ENCODE measurements at places on chromosomes 12 and 14. TPM values are rescaled to one million over a fixed set of nuclear protein-coding genes. Genes with fewer than 3 reads are reported as not detected.

The ABCD2 gene
- total RNA-seq = 0.49 TPM

The KLRK1 gene
- total RNA-seq = 1.8 TPM

DNA sequence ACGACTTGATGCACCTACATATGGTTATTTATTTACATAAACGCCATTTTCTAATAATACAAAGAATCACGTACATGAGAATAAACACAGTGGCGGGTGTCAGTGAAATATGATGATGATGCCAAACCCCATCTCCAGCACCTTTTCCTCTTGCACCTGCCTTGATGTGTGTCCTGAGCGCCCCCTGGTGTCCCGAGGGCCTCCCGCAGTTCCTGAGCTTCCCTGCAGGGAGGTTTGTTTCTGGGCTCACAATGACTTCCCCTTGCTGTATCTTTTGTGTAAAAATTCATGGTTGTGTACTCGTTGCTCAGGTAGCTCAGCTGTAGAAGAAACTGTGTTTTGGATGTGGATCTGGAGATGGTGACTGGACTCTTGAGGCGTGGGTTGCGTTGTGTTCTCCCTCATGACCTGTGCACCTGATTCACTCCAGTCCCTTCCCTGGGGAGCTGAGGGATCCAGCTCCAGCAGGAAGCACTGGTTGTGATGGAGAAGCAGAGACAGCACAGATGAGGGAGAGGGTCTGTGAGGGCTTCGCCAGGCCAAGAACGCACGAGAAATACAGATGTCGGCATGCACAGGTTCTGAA is 1037.8 kb downstream of the TMEM121 start:
- DNase-seq = no peak

- DNase-seq = no peak
These were observed 120.9 kb downstream of the TMTC1 start for GRCh38 chr12:29662734-29663323.

DNA sequence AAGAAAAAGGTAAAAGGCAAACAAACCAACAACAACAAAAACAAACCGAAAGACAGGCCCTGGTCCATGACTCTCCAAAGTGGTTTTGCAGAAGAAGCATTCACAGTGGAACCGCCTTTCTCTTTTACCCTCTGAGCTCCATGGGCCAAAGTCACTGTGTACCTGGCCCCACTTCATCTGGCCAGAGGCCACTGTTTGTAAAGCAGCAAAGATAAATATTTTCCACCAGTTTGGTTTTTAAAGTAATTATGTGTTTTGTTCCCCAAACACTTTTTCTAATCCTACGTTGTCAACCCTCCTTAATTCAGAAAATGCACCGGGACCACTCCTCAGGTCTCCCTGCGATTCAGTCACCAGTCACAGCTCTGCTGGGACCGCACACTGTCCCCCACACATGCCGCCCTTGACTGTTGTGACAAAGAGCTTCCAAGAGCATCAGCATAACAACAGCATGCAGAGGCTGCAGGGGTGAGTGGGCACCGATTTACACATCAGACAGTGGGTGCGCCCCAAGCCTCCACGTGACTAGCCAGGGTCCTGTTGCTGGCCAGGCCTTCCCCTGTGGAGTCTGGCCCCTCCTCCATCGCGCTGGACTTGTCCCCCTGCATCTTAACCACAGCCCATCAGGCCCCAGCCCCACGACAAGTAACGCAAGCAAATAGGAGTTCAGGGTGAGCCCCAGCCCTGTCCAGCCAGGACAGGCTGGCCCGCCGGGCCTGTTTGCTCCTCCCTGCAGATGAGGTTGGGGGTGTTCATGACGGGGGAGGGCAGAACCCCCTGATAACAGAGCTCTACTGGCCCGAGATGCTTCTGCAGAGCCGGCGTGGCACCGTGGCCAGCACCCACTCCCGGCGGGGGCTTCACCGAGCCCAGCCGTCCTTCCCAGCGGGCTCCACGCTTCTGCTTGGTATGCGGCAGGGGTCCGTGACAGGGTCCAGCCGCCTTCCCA is 65.2 kb upstream of the DIO3 start:
- peak; percentile 54 for DNase-seq

DNA sequence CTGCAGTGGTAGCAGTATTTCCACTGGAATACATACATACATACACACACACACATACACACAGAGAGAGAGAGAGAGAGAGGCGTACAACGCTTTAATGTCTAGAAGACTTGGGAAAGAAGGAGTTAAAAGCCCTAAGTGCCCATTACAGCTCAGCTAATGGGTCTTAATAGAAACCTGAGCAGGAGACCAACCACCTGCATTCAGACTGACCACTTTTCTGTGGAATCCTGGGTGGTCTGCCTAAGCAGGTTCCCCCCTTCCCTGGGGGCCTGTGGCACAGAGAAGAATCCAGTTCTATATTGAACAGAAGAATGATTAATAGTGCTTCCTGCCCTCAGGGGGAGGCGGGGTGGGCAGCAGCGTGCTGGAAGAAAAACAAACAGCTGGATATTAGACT is 312.4 kb upstream of the PRKD1 start:
- no peak for DNase-seq

- DNase-seq = no peak
These were observed 136.5 kb downstream of the SPTSSA start for GRCh38 chr14:34325493-34325892.

The GAPDH gene
- total RNA-seq = 2,013 TPM

The AICDA gene
- total RNA-seq = not detected

DNA sequence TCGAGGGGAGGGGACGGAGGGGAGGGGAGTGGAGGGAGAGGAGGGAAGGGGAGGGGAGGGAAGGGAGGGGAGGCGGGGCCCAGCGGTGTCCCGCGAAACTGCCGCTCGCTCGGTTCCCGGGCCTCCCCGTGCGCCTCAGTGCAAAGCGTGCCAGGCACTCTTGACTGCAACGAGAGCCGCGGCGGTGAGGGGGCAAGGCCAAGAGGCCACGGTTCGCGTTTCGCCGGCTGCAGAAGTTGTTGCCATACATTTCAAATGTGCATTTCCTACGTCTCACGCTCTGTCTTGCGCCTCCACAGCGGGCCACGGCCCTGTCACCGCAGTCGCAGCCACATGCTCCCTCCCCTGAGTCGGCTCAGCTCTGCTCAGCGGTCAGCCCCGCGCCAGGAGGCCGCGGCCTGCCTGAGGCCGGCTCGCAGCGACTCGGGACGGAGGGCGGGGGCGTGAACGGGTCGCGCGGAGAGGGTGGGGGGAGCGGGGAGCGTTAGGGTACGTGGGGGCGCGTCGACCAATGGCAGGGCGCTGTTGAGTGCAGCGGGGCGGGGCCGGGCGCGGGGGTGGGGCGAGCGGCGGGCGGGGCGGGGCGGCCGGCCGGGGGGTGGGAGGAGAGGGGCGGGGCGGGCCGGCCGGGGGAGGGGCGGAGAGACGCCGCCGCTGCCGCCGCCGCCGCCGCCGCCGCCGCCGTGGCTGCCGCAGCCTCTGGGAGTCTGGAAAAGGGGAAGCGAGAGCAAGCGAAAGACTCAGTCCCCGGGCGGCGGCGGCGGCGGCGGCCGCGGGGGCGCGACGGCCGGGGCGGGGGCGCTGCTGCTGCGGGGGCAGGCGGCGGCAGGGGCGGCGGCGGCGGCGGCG is at the start of gene PPP2R5C:
PPP2R5C (plus strand) TSS at position 678 of the 849 bp plus-strand sequence. CDS start 185 bp downstream, outside the sequence.
- DNase-seq = peak; percentile 97

The TMEM30B gene
- 0.54 TPM for total RNA-seq

- DNase-seq = no peak
These were observed 6.9 kb upstream of the TSPAN8 start for GRCh38 chr12:71164568-71165197.

DNA sequence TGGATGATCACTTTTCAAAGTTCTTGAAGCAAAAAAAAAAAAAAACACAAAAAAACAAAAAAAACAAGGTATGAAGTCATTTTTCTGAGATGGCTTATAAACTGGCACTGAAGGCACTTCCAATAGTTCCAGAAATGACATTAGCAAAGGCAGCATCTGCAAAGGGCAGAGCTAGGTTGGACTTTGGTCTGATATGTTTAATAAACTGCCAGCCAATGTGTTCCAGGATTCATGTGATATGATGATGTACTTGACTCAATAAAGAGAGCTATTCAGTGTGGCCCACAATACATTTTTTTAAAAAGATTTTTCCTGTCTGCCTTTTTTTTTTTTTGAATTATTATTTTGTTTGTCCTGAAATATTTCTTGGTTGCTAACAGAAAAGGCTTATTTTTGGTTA is 79.6 kb downstream of the VRK1 start:
- DNase-seq = no peak

DNA sequence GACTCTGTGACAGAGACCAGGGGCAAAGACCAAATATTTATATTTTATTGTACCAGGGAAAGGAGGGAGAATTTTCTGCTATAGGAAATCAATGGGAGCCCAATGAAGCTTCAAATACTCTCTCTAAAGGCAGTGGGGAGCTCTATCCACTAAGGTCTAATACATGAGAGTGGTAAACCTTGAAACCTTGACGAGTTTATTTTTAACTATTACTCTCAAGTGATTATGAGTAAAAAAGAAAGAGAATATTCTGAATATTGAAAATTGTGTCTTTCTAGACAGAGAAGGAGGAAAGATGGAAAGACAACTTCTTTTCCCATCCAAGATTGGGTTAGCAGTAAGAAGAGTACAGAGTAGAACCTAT is 1722.1 kb upstream of the SEL1L start:
- no peak for DNase-seq

DNA sequence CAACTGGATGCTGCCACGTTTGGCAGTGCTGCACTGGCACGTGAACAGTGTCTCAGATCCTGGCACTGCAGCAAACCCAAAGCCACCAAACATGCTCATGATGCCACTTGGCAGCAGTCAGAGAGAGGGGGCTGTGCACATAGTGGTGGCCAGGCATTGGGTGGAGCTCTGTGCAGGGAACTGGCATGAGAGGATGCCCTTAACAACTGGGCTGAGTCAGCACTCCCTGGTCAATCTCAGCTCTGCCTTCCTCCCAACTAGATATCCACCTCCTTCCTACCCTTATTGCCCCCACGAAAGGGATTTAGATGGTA is 37.0 kb downstream of the ZFHX2 start:
- peak; percentile 72 for DNase-seq
